ENCODE measurements at places on chromosomes 11 and 22.
A peak's percentile ranks its signal among the peaks of the same experiment; 100 is the strongest.

DNA sequence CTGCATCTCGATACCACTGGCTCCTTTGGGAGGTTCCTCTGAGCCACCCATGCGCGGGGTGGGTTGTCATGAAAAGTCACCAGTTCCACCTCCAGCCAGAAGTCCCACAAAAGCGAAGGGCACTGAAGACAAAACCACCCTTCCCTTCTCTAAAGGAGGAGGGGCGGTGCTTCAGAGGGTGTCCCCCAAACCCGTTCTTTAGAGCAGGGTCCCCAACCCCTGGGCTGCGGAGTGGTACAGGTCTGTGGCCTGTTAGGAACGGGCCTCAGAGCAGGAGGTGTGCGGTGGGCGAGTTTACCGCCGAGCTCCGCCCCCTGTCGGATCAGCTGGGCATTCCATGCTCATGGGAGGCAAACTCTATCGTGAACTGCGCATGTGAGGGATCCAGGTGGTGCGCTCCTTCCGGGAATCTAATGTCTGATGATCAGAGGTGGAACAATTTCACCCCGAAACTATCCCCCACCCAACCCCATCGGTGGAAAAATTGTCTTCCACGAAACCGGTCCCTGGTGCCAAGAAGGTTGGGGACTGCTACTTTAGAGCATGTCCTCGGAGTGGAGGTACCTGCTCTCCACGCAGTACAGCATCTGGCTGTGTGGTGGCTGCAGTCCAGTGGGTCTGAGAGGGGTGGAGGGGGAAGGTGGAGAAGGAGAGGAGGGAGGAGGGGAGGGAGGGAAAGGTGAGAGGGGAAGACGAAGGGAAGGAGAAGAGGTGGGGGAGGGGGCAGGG is 72.9 kb upstream of the SEPTIN5 start:
- no peak for DNase-seq

GRCh38 chr22:23034621-23035556 is 35.4 kb upstream of the GNAZ start:
- no peak for DNase-seq

- DNase-seq, result no peak
Measured at GRCh38 chr11:121163658-121164308, 62.7 kb downstream of the TECTA start.

- no peak for DNase-seq
Measured at GRCh38 chr11:100119176-100119575, 567.9 kb upstream of the ARHGAP42 start.

DNA sequence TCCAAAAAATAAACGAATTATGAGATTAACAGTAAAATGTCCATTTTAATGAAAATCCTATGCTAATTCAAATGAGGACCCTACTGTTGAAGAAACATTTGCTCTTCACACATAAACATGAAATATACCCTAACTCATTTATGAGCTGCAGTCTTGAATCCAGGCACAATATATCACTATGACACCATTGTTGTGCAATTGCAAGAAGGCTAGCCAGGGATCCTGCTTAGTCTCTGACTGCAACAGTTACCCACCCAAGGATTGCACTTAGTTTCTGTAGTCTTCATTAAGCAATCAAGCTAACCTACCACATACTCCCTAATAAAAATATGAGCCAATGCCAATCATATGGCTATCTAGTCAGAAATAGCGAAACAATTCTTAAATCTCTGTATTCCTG is 981.0 kb upstream of the FAT3 start:
- DNase-seq, result no peak

GRCh38 chr11:92362989-92363388 is 138.4 kb downstream of the FAT3 start:
- no peak for DNase-seq

DNA sequence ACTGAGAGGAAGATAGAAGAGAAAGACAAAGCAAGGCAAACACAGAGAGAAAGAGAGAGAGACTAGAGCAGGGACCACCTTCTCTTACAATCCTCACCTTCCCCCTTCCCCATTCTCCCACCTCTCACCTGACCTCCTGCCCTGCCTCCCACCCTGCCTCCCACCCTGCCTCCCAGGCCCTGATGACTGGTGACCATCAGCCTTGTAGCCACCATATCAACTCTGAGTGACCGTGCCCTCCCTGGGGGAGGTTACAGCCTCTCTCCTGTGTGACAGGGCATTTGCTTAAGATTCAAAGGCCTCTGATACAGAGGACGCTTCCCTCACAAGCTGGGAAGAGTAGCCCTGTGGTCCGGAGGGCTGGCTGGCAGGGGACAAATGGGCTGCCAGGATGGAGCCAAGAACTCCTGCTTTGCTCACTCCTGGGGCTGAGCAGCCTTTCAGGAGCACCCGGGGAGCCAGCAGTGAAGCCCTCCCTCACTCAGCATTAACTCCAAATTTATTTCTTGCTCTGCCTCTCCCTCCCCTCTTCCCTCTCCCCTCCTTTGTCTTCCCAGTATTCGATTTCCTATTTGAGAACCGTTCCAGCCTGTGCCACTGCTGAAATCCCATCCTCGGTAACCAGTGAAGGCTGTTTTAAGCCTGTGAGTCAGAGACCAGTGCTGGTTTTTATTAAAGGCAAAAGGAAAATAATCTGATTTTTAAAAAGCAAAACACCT is 125.2 kb upstream of the SYT13 start:
- DNase-seq, result no peak

GRCh38 chr22:21790359-21790758 is 54.8 kb upstream of the YPEL1 start:
- DNase-seq, result no peak

GRCh38 chr11:64306876-64307622 is 1.7 kb downstream of the ESRRA start:
- DNase-seq, result no peak

- no peak for DNase-seq
Measured at GRCh38 chr11:69486056-69486772, 4.8 kb downstream of the LINC01488 start.

DNA sequence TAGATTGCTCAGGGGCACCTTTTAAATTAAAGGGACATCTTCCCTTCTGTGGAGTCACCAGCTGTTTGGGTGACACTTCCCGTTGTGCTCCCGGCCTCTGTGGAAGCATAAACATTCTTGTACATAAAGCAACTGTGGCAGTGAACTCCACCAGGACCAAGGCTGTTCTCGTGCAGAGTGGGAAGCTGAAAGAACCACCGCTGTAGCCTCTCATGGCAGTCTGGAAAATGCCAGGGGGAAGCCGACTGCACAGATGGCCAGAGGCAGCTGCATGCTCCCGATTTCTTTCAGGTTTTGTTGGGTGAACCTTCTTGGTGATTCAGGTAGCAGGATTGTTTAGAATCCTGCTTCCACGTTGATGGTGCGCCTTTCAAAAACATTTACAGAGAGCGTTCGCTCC is 10.3 kb downstream of the UBASH3B start:
- DNase-seq, result no peak

DNA sequence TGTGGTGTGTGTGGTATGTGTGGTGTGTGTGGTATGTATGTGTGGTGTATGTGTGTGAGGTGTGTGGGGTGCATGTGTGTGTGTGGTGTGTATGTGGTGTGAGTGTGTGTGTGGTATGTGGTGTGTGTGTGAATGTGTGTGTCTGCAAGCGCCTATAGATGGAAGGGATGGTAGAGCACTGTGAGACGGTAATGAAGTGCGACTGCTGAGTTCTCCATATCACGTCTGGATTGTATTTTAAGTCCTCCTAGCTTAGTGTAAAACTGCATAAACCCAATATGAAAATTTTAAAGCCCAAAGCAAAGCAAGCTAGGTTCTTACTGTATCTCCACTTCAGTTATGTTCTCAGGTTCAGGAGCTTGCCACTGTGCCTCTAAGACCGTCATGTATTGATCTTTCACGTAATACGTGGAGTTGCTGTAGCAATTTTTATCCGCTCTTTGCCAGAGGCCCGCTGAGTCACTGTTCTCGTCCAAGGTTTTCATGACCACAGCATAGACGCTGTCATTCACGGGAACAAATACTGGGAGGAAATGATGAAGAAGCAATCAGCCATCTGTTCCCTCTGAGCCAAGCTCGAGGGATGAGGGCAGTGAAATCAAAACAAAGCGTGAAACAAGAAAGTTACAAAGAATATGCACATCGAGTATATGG is 5.5 kb downstream of the PLET1 start:
- no peak for DNase-seq

DNA sequence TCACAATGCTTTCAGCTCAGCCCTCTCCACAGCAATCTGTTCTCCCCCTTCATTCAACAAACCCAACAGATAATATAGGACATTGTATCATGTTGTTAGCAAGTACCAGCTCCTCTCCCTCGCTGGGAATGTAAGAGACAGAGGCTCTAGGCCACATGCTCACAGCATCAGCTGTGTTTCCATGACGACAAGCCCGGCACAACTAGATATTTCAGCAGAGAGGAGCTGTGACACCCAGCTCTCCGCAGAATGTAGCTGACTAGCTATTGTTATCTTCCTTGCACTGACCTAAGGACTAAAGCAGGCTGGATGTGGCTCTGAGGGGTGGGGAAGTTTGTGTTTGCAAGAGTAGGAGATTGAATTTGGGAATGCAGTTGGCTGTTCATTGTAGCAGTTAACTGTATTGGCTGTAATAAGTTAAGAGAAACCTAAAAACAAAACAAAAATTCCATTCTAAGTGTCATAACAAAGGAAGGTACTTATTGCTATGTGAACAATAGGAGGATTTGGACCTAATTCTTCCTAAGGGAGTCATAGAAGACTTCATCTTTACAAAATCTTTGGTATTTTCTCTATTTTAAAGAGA is 28.0 kb upstream of the RRAS2 start:
- DNase-seq, result no peak

DNA sequence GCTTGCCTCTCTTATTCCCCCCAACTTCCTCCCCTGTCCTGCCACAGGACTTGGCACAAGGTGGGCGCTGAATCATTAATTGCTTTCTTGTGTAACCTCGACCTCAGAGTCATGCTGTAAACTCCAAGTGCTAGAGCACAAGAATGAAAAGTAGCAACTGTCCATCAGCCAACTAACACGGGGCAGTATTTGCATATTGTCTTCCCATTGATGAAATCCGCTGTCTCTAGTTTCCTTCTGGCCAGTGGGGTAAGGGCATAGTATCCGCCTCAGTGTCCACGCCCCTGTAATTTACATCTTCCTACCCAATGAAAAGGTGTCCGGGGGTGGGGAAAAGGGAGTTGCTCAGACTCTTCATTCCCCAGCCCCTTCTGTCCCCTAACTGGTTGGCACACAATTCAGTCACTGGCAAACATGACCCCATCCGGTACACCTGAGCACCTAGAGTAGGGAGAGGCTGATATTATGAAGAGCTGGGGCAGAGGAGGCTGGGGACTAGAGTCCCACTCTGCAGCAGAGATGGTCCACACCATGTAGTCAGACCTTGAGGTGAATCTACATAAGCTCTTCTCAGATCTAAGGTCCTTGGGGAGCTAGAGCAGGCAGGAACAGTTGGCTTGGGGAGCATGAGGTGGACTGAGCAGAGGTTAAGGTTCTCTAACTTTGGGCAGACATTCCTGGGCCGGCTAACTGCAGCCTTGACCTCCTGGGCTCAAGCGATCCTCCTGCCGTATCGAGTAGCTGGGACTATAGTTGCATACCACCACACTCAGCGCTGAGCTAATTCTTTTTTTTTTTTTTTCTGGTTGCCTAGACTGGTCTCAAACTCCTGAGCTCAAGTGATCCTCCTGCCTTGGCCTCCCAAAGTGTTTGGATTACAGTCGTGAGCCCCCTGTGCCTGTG is 6.8 kb upstream of the GGA1 start:
- DNase-seq, result no peak

GRCh38 chr22:27888310-27888709 is 30.7 kb downstream of the PITPNB start:
- DNase-seq, result no peak

GRCh38 chr11:95599959-95600586 is 189.5 kb downstream of the FAM76B start:
- peak; percentile 13 for DNase-seq

DNA sequence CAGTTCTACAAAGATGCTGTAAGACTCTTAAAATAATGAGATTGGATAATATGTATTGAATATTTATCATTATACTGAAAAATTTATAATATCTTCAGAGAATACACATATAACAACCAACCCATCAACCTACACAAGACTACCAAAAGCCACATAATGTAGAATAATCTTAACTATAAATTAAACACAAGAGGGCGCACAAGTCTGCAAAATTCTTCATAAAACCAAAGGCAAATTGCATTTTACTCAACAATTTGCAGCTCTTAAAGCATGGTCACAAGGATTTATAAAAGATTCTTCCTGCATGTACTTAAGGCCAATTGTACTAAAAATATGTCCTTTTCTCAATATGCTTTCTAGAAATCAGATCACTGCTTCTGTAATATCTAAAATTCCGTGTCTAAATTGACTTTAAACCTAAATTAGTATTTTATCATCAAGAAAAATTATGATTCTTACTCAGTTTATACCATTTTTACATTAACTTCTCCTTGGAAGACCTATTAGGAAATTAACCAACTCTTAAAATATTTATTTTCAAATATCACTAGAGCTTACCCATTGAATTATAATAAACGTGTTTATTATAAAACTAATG is 79.0 kb downstream of the TTC28 start:
- DNase-seq, result no peak

- DNase-seq, result no peak
Measured at GRCh38 chr11:78742430-78742829, 167.8 kb upstream of the NARS2 start.

DNA sequence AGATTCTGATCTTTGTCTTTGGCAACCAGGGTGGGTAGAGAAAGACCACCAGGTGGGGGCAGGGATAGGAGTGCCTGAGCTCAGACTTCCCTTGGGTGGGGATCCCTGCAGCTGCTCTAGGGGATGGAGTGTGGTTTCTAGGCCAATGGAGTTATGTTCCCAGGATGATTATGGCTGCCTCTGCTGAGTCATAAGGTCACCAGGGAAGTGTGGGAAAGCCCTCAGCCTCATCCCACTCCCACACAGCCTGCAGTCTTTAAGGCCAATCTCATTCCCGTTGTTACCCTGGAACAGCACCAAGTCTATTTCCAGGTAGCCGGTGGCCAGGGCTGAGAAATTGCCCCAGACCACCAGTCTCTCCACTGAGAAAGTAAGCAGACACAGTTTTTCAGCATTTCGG is 2269.3 kb upstream of the RAG2 start:
- DNase-seq, result no peak

DNA sequence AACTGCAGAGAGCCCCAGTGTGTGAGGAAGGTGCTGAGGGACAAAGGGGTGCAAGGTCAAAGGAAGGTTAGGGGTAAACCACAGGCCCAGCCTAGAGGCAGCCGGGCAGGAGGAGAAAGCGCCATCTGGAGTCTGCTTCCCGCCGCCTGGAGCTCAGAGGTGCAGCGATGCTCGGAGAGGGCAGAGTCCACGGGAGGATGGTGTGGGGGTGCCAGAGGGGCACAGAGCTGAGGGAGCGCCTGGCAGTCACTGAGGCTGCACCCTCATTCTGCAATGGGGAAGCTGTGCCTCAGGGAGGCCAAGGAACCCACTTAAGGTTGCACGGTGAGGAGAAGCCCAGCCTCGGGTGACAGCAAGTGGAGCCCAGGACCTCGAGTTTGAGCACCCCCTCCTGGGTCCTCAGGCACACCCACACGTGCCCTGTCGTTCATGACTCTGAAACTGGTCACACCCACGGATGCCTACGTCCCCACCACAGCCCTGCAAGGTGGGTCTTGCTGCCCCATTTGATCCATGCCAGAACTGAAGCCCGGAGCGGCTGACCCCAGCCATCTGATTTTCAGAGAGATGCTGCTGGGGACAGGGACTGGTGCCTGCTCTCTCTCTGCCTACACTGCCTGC is 1.6 kb downstream of the IL2RB start:
- DNase-seq, result peak; percentile 56

GRCh38 chr11:67239783-67240575 is 26.3 kb upstream of the GRK2 start:
- DNase-seq, result peak; percentile 94
